DMS53 (cell line): ENCODE measurements at places on chromosomes 4 and X.

GRCh38 chr4:145827885-145828284, 110.7 kb downstream of the ZNF827 start:
- no peak for DNase-seq

GRCh38 chr4:128796934-128797333, 12.6 kb upstream of the JADE1 start:
- DNase-seq, result no peak

DNA sequence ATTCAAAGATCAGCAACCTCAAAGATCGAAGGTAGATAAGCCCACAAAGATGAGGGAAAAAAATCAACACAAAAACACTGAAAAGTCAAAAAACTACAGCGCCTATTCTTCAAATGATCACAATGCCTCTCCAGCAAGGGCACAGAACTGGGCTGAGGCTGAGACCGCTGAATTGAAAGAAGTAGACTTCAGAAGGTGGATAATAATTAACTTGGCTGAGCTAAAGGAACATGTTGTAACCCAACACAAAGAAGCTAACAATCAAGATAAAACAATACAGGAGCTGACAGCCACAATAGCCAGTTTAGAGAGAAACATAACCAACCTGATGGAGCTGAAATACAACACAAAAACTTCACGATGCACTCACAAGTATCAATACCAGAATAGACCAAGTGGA, 231.1 kb downstream of the STPG2 start:
- DNase-seq, result peak; percentile 67

DNA sequence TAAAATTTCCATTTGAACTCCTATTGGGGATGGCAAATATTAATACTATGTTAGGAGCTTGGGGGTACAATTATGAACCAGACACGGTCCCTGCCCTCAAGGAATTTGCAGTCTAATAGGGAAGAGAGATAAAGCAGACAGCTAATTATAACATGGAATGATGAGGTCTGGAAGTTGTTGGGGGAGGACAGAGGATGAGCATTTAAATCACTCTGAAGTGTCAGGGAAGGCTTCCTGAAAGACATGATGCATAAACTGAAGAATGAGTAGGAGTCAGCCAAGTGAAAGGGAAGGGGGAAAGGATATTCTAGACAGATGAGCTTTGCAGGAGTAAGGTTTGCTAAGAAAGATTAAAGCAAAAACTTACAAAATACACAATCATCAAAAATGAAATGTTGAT, 15.9 kb downstream of the PLAC1 start:
- no peak for DNase-seq

DNA sequence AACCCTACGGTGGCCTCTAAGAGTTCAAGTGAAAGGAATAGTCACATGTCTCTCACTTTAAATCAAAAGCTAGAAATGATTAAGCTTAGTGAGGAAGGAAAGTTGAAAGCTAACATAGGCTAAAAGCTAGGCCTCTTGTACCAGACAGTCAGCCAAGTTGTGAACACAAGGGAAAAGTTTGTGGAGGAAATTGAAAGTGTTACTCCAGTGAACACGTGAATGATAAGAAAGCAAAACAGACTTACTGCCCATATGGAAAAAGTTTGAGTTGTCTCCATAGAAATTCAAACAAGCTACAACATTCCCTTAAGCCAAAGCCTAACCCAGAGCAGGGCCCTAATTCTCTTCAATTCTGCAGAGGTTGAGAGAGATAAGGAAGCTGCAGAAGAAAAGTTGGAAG, 51.5 kb upstream of the RAB9B start:
- DNase-seq, result no peak

DNA sequence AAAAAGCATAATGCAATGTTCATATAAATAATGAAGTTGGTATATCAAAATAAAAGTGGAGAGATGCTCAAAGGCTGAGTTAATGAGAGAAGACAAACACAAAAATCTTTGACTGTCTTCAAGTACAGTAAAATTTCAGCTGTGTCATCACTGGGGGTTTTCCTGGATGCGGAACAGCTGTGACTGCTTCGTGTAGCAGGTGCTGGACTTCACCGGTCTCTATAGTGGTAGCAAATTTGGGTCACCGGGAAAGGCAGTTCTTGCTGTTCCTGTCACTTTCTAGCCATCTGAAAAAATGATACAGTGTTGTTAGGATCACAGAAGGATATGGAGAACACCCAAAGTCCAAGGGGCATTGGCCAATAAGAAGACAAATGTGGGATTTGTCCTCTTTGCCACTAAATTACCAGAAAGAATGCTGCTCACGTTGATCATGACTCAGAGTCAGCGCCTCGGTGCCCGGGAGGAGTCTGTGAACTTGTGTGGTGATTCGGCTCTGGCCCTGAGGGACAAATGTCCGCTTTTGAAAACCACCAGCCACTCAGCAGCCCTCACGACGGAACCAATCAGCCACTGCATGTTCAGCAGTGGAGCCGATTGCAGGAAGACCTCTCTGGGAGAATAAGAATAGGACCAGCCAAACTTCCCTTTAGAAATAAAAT, 230.1 kb upstream of the FAT1 start:
- no peak for DNase-seq
